ENCODE measurements at places on chromosomes 16 and 17.
A peak's percentile ranks its signal among the peaks of the same experiment; 100 is the strongest.

- no peak for DNase-seq
Measured at GRCh38 chr16:11224894-11225676, 30.9 kb downstream of the SOCS1 start.

DNA sequence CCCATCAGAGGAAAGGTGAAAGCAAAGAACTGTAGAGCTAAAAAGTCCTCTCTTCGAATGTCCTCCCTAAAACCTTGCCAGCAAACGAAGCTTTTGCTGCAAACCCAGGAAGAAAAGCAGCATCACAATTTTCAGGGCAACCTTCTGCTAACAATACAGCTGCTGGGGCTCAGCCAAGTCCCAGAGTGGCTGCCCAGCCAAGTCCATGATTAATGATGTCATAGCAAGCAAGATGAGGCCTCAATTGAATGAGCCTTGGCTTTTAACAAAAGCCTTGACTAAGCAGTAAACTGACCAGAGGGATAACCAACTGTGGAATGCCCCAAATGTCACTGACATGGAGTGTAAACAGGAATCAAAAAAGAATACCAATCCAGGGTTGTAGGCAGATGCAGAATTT is 342.7 kb downstream of the PMP22 start:
- no peak for DNase-seq

GRCh38 chr16:57694231-57694724 is 328 bp upstream of the DRC7 start:
- DNase-seq = no peak

GRCh38 chr17:329784-330420 is 22.7 kb downstream of the RPH3AL start:
- DNase-seq = no peak

DNA sequence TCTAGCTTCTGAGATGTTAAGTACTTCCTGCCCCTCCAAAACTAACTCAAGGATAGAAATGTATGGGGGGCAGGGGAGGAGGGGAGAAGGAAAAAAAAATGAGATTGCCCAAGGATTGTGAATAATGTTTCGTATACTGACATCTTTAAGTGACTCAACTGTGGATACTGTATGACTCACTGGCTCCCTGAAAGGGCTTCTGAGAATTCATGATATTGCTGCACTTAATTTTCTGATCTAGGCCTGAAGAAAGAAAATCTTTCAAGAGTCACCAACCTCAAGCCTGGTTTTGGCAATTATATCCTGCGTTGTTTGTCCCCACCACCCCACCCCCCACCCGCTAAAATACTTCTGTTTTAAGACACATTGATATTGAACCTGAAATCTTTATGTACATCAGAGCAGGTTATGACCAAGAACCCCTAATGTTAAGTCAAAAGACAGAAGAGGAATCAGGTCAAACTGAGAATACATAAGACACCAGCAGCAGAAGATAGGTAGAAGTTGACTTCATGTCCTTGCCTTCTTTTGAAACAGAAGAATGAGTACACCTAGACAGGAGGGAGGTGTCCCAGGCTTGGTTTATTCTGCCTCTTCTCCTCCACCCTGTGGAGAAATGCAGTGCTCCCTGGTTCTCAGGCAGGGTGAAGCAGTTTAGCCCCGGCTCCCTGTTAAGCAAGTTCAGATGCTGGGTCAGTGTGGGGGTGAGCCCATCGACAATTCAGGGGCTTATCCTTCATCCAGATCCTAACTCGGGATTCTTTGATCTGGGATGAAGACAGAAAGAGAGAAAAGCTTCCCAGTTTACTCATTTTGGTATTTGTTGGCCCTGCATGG is 3.3 kb upstream of the FBXL20 start:
- DNase-seq = no peak

- DNase-seq = no peak
Measured at GRCh38 chr17:33889040-33889439, 366.0 kb upstream of the CCL2 start.

GRCh38 chr17:345261-345660 is 7.3 kb downstream of the RPH3AL start:
- no peak for DNase-seq

- DNase-seq = no peak
Measured at GRCh38 chr17:77133087-77133638, 7.6 kb upstream of the SEC14L1 start.

- DNase-seq = no peak
Measured at GRCh38 chr17:74271901-74272561, 2.0 kb upstream of the DNAI2 start.

GRCh38 chr17:42248351-42249179 is 27.6 kb downstream of the STAT5B start:
- peak; percentile 67 for DNase-seq

- DNase-seq = no peak
Measured at GRCh38 chr17:50917418-50917743, 51.2 kb upstream of the TOB1 start.

DNA sequence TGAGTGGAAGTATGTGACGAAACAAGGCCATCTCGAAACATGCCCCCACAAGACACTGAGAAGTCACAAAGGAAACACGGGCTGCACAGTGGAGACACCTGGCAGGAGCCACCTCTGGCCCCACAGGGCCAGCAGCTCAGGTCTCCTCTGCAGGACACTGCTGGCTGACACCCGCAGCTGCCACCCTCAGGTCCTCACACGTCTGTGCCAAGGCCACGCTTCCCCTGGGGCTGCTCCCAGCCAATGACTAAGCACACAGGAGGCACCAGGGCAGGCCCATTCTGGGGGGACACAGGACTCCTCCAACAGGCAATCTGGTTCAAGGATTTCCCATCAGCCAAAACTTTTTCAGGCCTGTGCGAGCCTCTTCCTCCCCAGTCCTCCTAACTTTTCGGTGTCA is 36.4 kb downstream of the MBTPS1 start:
- no peak for DNase-seq

Measured in smooth muscle cell of the brain vasculature (primary cell).